PC-9 (cell line): ENCODE measurements at places on chromosomes 13 and 19. TPM values are rescaled to one million over a fixed set of nuclear protein-coding genes. Genes with fewer than 3 reads are reported as not detected.

GRCh38 chr13:51397262-51397941 lies 55.4 kb downstream of the INTS6 start:
- H3K27me3 ChIP-seq: no peaks in the 10 kb centered on the region
- peaks cover 19% of the 10 kb centered on the region; the same call in 1 of the 2 replicates for H3K36me3 ChIP-seq
- no peak overlapping the region for H3K27ac ChIP-seq
- peaks cover 12% of the 10 kb centered on the region; the same call in 1 of the 2 replicates for H3K4me1 ChIP-seq
- no peak overlapping the region for H3K4me3 ChIP-seq

- no peak overlapping the region for H3K27ac ChIP-seq
- no peak for DNase-seq
- no peak overlapping the region for H3K4me3 ChIP-seq
- H3K4me1 ChIP-seq: peaks cover 3% of the 10 kb centered on the region
Measured at GRCh38 chr13:32796754-32797153, 210.5 kb downstream of the PDS5B start.

DNA sequence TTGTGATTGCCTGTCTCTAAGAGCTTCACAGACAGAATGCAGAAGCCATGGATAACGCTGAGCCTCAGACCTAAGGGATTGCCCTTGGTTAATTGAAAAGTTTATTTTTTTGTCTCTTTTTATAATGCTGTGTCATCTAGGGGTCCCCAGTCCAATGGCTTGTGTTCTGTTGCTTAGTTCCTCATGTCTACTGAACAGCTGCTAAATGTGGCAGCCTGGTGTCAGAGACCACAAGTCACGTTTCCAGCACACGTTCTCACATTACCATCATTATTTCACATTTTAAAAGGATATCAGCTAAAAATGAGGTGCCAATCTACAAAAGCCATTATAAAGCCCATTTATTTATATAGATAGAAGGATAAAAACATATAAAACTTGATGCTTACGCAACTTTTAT lies 1362.0 kb downstream of the PCDH9 start:
- no peak overlapping the region for H3K4me3 ChIP-seq
- H3K27ac ChIP-seq: no peak overlapping the region
- no peaks in the 10 kb centered on the region for H3K27me3 ChIP-seq
- DNase-seq: no peak
- no peaks in the 10 kb centered on the region for H3K36me3 ChIP-seq

GRCh38 chr19:38071647-38072046 lies 152.4 kb downstream of the DPF1 start:
- no peaks in the 10 kb centered on the region for H3K36me3 ChIP-seq
- no peaks in the 10 kb centered on the region for H3K27me3 ChIP-seq
- no peak for DNase-seq
- peaks cover 12% of the 10 kb centered on the region for H3K4me1 ChIP-seq

GRCh38 chr13:70527599-70527998 lies 419.3 kb upstream of the KLHL1 start:
- no peaks in the 10 kb centered on the region for H3K27me3 ChIP-seq
- H3K27ac ChIP-seq: no peak overlapping the region
- DNase-seq: no peak
- no peak overlapping the region for H3K4me3 ChIP-seq
- H3K36me3 ChIP-seq: no peaks in the 10 kb centered on the region

DNA sequence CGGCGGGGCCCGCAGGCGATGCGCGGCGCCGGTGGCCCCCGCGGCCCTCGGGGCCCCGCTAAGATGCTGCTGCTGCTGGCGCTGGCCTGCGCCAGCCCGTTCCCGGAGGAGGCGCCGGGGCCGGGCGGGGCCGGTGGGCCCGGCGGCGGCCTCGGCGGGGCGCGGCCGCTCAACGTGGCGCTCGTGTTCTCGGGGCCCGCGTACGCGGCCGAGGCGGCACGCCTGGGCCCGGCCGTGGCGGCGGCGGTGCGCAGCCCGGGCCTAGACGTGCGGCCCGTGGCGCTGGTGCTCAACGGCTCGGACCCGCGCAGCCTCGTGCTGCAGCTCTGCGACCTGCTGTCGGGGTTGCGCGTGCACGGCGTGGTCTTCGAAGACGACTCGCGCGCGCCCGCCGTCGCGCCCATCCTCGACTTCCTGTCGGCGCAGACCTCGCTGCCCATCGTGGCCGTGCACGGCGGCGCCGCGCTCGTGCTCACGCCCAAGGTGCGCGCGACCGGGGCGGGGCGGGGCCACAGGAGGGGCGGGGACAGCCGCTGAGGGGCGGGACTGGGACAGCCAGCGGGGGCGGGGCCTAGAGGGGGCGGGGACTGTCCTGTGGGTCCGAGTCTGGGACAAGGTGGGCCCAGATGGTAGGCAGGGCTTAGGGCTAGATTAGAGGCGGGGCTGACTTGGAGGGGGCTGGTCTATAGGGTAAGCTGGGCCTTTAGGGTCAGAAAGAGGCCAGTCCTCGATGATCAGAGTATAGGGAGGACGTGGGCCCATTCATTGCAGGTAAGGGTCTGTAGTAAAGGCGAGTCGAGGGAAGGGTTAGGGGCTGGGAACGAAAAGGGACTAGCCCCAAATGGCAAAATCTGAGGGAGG lies 5.1 kb downstream of the GRIN2D start:
- H3K27me3 ChIP-seq: peaks cover 11% of the 10 kb centered on the region
- peak; percentile 86 for DNase-seq
- peak overlapping the region; percentile 84 for H3K27ac ChIP-seq
- H3K36me3 ChIP-seq: no peaks in the 10 kb centered on the region

DNA sequence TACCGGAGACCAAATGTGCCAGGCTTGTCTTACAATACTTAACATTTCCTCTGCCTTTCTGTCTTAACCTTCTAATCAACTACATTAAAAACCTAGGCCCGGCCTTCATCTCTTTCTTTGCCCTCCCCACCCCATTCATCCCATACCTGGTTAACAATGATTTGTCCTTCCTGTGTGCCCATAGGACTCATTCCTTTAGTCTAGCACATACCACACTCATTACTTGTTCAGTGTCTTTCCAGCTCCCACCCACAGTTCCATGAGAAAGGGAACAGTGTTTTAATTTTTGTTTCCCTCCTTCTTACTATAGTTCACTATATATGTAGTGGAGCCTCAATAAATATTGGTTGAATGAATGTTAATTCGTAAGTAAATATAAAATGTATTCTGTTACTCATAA lies 2.4 kb downstream of the CLN5 start:
- peaks cover 8% of the 10 kb centered on the region for H3K36me3 ChIP-seq
- H3K27me3 ChIP-seq: no peaks in the 10 kb centered on the region
- H3K27ac ChIP-seq: no peak overlapping the region
- peaks cover 9% of the 10 kb centered on the region; the same call in 1 of the 2 replicates for H3K4me1 ChIP-seq

- no peak overlapping the region for H3K4me3 ChIP-seq
- no peaks in the 10 kb centered on the region for H3K36me3 ChIP-seq
- H3K4me1 ChIP-seq: no peaks in the 10 kb centered on the region
- H3K27me3 ChIP-seq: peaks cover 94% of the 10 kb centered on the region
Measured at GRCh38 chr19:33668968-33669367, 47.2 kb downstream of the CHST8 start.

GRCh38 chr19:5578097-5578846 lies 10.5 kb upstream of the TINCR start:
- H3K27me3 ChIP-seq: no peaks in the 10 kb centered on the region
- peaks cover 10% of the 10 kb centered on the region; the same call in 1 of the 2 replicates for H3K4me1 ChIP-seq
- H3K4me3 ChIP-seq: no peak overlapping the region
- no peaks in the 10 kb centered on the region for H3K36me3 ChIP-seq
- DNase-seq: no peak
- H3K27ac ChIP-seq: no peak overlapping the region

DNA sequence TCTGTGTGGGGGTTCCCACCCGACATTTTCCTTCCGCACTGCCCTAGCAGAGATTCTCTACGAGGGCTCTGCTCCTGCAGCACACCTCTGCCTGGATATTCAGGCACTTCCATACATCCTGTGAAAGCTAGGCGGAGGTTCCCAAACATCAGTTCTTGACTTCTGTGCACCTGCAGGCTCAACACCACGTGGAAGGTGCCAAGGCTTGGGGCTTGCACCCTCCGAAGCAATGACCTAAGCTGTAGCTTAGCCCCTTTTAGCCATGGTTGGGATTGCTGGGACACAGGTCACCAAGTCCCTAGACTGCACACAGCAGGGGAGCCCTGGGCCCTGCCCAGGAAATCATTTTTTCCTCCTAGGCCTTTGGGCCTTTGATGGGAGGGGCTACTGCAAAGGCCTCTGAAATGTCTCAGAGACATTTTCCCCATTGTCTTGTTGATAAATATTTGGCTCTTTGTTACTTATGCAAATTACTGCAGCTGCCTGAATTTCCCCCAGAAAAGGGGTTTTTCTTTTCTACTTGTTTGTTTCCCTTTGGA lies 1004.8 kb downstream of the OLFM4 start:
- H3K36me3 ChIP-seq: no peaks in the 10 kb centered on the region
- no peak overlapping the region for H3K4me3 ChIP-seq
- no peak for DNase-seq
- no peak overlapping the region for H3K27ac ChIP-seq
- H3K4me1 ChIP-seq: no peaks in the 10 kb centered on the region
- H3K27me3 ChIP-seq: no peaks in the 10 kb centered on the region

GRCh38 chr19:4081441-4082129 lies 14.9 kb upstream of the ZBTB7A start:
- H3K27me3 ChIP-seq: no peaks in the 10 kb centered on the region
- H3K36me3 ChIP-seq: no peaks in the 10 kb centered on the region
- H3K4me3 ChIP-seq: no peak overlapping the region
- no peak overlapping the region for H3K27ac ChIP-seq
- DNase-seq: no peak

DNA sequence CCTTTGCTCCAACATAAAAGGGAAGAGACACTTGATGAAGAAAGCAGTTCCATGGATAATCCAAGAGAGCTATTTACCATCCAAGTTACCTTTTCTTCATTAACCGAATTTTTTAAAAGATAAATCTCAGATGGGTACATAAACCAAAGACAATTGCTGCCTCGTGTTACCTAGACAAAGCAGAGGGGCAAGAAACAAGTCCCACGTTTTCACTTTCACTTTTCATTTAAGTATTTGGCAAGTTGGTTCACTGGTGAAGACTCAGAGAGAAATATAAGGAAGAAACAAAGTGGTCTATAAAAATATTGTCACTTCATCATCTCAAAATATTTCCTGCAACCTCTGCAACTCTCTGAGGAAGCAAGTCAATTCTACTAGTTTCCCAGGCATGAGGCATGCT lies 446.1 kb downstream of the FGF14 start:
- no peaks in the 10 kb centered on the region for H3K4me1 ChIP-seq
- H3K27ac ChIP-seq: no peak overlapping the region
- no peak overlapping the region for H3K4me3 ChIP-seq

GRCh38 chr13:112876305-112877000 lies 92.6 kb upstream of the MCF2L start:
- peaks cover 25% of the 10 kb centered on the region for H3K36me3 ChIP-seq
- no peak for DNase-seq
- no peak overlapping the region for H3K27ac ChIP-seq
- H3K27me3 ChIP-seq: no peaks in the 10 kb centered on the region
- no peak overlapping the region for H3K4me3 ChIP-seq

Gene RASAL3
- total RNA-seq: not detected in 2 replicates

Gene HIF3A
- 0.25 TPM in 1 of 2 replicates, not detected in the other for total RNA-seq

Gene KLF1
- 0.22 and 0.25 TPM in 2 replicates for total RNA-seq

Gene MED29
- 18.6 and 30.9 TPM in 2 replicates for total RNA-seq

Gene CYP4F2
- total RNA-seq: 0.31 and 1.1 TPM in 2 replicates

Gene MED4
- total RNA-seq: 26.9 and 38.5 TPM in 2 replicates

Gene BORCS8
- total RNA-seq: 23.1 and 24.9 TPM in 2 replicates

Gene ATCAY
- not detected in 2 replicates for total RNA-seq

Gene CYP4F8
- total RNA-seq: not detected in 2 replicates

Gene FUZ
- total RNA-seq: 50.0 and 60.4 TPM in 2 replicates

Gene CCDC194
- not detected in 2 replicates for total RNA-seq

Gene LMTK3
- total RNA-seq: 13.9 and 19.6 TPM in 2 replicates

Gene OR7D4
- not detected in 2 replicates for total RNA-seq

Gene KLK15
- total RNA-seq: not detected in 2 replicates
